ENCODE measurements at places on chromosomes 5 and 9.
A peak's percentile ranks its signal among the peaks of the same experiment; 100 is the strongest.

- no peak for DNase-seq
Measured at GRCh38 chr5:142874540-142874939, 104.4 kb downstream of the ARHGAP26 start.

- DNase-seq: no peak
Measured at GRCh38 chr5:72509401-72509800, 2.2 kb upstream of the ZNF366 start.

DNA sequence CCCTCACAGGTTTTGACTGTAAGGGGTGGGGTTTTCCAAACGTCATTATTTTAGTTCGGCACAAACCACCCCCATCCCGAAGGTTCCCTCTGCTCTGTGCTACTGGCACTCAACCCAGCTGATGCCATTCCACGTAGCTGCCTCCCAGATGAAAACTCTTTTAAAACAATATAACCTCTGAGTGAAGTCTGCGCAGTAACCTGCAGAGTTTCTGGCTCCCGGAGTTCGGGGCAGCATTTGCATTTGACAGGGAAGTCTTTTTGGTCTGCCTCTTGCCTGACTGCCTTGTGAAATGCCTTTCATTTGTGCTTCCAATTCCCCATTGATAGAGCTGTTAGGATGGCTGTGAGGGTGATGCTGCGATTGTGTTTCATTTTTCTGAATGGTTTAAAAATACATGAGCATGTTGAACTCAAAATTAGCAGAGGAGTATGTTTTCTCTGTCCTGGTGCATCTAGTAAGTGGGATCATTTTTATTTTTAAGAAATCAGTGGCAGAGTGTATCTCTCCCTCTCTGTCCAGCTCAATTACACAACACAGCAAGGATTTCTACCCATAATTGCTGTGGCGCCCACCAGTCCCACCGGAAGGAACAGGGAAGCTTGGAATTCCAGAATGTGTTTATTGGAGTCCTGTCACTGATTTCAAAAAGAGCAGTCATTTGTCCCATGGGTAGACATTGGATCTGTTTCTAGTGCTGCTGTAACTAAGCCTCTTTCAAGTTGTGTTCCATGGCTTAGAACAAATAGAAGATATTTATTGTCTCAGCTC lies 24.8 kb downstream of the ADCY2 start:
- no peak for DNase-seq

- no peak for DNase-seq
Measured at GRCh38 chr9:71306134-71306533, 184.7 kb upstream of the TRPM3 start.

GRCh38 chr9:20988671-20989315 lies 42.6 kb downstream of the HACD4 start:
- no peak for DNase-seq

DNA sequence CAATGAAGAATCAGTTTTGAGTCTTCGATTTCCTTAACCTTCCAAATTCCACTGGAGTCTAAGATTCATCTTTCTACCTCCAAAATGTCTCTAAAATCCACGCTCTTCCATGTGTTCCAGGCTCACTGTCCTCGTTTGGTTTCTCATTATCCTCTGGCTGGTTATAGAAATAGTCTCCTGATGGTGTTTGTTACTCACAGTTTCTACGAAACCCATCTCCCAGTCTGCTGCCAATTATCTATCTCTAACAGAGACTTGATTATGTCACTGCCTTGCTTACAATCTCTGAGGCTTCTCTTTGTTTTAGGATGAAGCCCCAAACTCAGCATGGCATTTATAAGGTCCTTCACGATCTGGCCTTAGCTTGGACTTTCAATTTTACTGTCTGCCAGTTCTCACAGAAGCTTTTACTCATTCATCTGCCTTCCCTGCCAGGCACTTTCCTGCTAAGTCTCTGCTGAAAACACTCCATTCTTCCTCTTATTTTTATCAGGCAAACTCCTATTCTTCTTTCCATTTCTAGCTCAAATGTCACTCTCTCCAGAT lies 339.6 kb upstream of the SGCD start:
- DNase-seq: no peak

- no peak for DNase-seq
Measured at GRCh38 chr9:137611623-137612609, 6.4 kb downstream of the ARRDC1 start.

- DNase-seq: no peak
Measured at GRCh38 chr9:35406183-35406959, 83.5 kb upstream of the RUSC2 start.

GRCh38 chr9:73916016-73916673 lies 581.0 kb upstream of the RORB start:
- DNase-seq: no peak

DNA sequence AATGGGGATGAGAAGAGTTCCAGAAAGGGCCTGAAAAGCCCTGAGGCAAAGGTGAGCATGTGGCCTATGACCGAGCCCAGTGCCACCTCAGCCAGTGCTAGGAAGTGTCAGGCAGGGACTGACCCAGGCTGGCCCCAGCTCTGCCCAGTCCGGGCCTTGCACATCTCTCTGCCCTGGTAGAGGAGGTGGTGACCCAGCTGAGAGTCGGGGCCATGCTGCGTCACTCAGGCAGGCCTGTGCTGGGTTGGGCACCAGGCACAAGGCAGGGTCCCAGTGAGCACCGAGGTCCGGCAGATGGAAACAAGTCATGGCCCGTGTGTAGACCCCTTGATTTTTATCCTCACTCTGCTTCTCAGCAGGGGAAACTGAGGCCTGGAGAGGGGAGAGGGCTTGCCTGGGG lies 729 bp downstream of the CDHR2 start:
- no peak for DNase-seq

DNA sequence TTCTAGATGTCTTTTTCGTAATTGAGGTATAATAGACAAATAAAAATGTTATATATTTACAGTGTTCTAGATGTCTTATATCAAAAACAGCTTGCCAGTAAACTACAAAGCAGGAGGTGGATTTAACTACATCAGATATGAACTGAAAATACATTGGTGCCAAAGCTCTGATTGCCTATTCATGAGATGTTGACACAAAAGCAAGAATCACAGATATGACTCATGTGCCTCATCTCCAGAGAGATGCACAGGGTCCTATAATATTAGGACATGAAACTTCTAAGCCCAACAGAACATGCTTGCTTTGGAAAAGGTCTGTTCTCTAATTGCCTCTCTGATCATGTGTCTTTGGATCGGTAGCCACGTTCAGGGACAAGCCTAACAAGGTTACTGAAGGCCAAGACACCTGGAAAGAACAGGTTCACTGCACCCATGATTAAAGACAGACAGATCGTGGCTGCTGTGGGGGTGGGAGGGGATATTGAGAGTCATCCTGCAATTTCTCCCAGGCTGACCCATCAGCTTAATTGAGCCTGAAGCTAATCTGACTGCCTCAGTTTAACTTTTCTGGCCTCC lies 16.8 kb downstream of the ABCA1 start:
- no peak for DNase-seq

- no peak for DNase-seq
Measured at GRCh38 chr5:179792612-179793467, 946 bp upstream of the LTC4S start.

GRCh38 chr9:137166380-137167229 lies 3.2 kb downstream of the LRRC26 start:
- no peak for DNase-seq

DNA sequence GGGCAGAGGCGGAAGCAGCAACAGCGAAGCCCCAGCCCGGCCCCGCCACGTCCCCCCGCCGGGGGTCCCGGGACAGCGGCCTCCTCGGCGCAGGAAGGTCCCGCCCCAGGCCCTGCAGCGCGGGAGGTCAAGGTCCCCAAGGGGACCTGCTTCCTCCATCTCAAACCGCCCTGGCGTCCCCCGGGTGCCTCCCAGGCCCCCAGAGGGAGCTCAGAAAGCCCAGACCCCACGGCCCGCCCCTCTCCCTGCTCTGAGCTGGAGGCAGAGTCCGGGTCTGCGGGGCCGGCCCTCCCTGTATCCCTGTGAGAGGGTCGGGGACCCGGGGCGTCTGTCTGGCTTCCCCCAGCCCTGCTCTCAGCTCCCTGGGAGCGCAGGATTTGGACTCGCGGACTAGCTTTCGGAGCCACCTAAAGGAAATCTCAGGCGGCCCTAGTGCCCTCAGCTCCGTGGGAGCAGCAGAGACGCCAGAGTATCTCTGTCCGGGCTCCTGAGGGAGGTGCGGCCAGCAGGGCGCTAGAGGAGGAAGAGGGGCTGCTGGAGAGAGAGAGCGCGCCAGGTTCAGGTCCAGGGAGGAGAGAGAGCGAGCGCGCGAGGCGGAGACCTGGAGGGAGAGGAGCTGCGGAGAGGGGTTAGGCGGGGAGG lies 30.7 kb downstream of the EXOC3 start:
- DNase-seq: peak; percentile 13

GRCh38 chr5:31993165-31993961 lies 180.8 kb downstream of the GOLPH3 start:
- no peak for DNase-seq

DNA sequence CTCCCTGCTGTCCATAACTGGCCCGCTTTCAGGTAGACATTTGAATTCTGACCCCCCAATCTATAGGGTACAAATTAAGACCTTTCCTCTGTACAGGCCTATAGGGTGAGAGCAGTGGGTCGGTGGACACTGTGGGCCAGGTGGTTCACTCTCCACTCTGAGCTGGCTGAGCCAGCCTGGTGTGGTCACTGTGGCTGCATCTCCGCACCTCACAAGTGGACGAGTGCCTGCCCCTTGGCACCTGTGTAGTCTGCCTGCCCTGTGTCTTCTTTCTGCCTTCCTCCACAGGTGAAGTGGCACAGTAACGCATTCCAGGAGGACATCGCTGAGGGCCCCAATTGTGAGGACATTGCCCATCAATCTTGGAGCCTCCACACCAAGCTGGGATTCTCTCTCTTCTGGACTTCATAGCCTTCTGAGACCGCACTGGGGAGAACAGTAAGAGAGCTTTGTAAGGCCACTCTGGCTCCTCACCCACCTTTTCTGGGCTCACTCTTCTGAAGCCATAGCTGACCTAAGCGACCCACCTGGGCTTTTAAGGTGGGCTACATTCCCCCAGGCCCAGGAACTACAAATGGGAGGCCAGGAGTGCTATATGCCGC lies 33.5 kb upstream of the JADE2 start:
- no peak for DNase-seq

GRCh38 chr9:132020820-132021510 lies 58.7 kb downstream of the MED27 start:
- no peak for DNase-seq

DNA sequence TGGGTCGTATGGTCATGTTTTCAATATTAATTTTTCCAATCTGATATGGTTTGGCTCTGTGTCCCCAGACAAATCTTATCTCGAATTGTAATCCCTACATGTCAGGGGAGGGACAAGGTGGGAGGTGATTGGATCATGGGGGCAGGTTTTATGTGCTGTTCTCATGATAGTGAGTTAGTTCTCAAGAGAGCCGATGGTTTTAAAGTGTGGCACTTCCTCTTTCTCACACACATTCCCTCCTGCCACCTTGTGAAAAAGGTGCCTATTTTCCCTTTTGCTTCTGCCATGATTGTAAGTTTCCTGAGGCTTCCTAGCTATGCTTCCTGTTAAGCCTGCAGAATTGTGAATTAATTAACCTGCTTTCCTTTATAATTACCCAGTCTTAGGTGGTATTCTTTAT lies 309.1 kb upstream of the GRIN3A start:
- DNase-seq: no peak

DNA sequence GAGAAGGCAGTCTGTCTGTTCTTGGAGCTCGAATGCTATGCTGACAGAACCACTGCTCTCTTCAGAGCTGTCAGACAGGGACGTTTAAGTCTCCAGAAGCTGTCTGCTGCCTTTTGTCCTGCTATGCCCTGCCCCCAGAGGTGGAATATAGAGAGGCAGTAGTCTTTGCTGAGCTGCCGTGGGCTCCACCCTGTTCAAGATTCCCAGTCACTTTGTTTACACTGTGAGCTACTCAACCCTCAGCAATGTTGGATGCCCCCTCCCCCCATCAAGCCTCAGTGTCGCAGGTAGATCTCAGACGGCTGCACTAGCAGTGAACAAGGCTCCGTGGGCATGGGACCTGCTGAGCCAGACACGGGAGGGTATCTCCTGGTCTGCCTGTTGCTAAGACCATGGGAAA lies 344.2 kb downstream of the TMEM161B start:
- DNase-seq: no peak

GRCh38 chr5:181130832-181131496 lies at the start of gene OR2V1:
TSS of gene OR2V1 (minus strand) at chr5:181131169. CDS start at chr5:181125304, 5,865 bp downstream.
- no peak for DNase-seq

- no peak for DNase-seq
Measured at GRCh38 chr9:106718936-106719335, 144.0 kb upstream of the ZNF462 start.

GRCh38 chr9:126318858-126319257 lies 7.8 kb upstream of the MVB12B start:
- no peak for DNase-seq

DNA sequence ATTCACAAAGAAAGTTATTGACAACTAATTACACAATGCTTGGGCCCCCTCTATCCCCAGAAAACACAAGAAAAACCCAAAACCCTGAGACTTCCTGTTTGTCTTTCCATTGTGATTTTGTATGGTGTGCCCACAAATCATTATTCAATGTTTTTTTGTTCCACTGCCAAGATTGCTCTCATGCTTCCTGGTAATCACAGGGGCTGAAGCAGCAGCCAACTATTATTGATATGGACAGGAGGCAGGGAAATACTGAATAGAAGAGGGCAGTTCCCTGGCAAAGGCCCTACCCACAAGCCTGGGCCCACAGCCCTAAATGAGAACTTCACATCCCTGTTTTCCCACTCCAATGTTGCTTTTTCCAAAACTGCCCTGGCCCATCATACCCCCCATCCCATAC lies 21.5 kb upstream of the RFK start:
- DNase-seq: no peak

- DNase-seq: no peak
Measured at GRCh38 chr9:96587338-96588315, 32.0 kb downstream of the CDC14B start.

- no peak for DNase-seq
Measured at GRCh38 chr5:6780802-6781391, 67.7 kb downstream of the TENT4A start.

GRCh38 chr9:73869264-73869663 lies 627.9 kb upstream of the RORB start:
- DNase-seq: no peak

DNA sequence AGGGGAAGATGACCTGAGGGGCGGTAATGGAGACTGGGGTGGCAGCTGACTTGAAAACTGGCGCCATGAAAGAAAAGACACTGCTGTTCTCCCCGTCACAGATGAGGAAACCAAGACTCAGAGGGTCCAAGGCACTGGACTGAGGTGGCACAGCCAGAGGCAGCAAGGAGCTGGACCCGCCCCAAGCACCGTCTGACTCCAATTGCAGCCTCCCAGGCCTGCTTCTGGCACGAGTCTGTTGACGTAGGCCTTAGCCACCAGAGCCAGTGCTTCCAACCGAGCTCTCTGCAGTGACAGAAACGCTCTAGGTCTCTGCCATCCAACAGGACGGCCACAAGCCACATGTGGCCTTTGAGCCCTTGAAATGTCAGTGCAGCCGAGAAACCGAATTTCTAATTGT lies 193.2 kb downstream of the OLFM1 start:
- no peak for DNase-seq

- DNase-seq: no peak
Measured at GRCh38 chr9:137078701-137079400, 1.5 kb downstream of the UAP1L1 start.

Measured in effector CD4-positive, alpha-beta T cell (primary cell).